ENCODE measurements at places on chromosomes 1 and 21.

GRCh38 chr1:66214901-66215300 is 319.1 kb upstream of the SGIP1 start:
- no peak for DNase-seq

DNA sequence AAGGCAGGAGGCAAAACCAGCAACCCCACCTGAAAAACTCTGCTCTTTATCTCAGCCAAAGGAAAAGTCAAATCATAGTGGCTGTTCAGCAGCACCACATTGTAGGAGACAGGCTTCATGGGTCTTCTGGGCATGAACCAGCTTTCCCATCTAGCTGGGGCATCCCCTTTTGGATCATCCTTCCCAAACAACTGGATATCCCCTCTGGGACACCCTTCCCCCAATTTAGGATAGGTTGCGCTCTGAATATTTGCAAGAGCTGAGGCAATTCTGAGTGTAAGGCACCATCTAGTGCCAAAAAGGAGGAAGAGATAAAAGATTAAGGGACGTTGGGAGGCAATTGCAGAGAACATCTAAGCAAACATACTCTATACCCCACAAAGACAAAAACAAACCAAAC is 295.8 kb downstream of the MATN1 start:
- DNase-seq, result no peak

GRCh38 chr1:15627343-15627988 is 10.2 kb downstream of the DDI2 start:
- DNase-seq, result no peak

DNA sequence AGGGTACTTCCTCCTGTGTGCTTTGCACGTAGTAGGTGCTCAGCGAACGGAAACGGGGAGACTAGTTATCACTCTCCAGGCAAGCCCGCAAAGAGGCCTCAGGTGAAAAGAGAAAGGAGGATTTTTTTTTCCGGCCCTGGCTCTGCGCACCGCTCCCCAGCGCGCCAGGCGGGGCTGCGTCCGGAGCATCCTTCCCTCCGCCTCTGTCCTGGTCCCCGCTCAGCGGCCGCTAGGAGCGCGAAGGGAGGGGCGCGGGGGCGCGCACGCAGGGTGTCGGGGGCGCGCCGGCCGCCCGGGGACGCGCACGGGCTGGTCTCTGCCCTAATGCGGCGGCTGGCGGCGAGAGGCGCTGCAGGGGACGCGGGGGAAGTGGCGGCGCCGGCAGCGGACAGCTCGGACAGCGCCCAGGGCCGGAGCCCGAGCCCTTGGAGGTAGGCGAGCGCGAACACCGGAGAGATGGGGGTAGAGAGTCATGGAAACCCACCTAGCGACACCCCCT is 42.3 kb upstream of the NFASC start:
- peak; percentile 19 for DNase-seq

DNA sequence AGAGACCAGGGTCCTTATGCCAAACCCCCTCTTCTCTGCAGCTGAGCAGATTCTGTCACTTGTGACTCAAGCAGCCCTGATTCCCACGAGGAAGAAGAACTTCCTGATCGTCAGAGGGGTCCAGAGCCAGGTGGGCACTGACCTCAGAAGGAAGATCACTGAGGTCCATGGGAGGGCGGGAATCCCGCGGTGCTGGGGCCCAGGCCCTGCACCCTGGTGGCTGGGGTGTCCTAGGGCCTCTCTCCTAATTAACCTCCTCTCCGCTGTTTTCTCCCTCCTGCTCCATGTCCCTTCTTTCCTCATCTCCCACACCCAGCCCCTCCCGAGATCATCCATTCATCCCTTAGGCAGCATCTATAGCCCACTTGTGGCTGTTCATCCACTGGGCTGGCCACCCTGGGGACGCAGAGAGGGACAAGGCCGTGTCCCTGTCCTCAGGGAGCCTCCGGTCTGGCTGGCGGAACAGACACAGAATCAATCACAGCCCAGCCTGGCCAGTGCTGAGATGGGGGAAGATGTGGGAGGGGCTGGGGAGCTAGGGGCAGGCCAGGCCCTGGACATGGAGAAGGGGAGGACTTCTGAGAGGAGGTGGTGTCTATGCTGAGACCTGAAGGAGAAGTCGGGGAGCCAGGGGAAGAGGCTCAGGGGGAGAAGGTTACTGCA is 638.3 kb downstream of the MATN1 start:
- DNase-seq, result no peak

GRCh38 chr1:32919811-32920733 is 18.9 kb upstream of the TMEM54 start:
- no peak for DNase-seq

DNA sequence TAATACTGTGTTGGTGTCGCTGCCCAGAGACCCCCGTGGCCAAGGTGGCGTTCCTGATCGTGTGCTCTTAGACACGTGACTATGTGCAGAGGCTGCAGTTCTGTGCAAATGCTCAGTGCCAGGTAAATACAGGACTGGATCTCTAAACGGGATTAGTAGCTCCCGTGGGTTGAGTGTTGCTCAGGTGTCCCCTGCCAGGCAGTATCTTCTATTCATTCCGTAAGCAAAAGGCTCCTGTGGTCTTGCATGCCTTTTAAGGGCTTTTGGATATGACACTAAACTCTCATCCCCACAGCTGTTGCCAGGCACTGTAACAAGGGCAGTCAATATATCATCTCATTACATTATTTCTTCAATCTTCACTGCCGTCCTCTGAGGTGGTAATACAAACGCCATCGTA is 94.2 kb upstream of the MAP1LC3C start:
- no peak for DNase-seq

- no peak for DNase-seq
Measured at GRCh38 chr1:56194701-56195300, 384.6 kb downstream of the PLPP3 start.

- DNase-seq, result no peak
Measured at GRCh38 chr21:45551316-45551715, 9.1 kb upstream of the SLC19A1 start.

GRCh38 chr1:118486199-118486598 is 301.2 kb upstream of the SPAG17 start:
- DNase-seq, result no peak

DNA sequence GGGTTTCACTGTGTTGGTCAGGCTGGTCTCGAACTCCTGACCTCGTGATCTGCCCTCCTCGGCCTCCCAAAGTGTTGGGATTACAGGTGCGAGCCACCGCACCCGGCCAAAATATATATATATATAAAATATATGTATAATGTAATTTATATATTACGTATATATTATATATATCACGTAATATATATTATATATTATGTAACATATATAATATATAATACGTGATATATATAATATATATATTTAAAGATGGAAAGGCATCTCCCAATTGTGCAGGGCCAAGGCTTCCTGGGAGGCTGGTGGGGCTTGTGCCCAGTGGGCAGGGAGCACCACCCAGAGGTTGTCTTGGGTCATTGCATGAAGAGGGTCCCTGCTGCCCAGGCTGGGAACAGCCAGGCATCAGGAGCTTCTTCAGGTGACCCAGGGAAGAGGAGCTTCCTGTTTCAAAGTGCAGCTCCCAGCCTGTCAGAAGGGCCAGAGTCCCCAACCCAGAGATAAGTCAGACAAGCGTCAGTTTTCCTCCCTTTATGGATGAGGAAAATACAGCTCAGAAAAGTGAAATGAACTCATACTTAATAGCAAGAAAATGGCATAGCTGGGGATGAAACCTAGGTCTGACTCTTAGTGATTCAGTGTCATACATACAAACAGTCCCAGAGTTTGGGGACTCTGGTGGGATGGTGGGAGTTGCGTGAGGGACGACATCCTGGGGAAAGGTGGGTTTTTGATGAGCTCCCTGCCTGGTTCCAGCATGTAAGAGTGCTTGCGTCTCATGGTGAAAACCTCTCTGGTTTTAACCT is 12.0 kb downstream of the UBE2Q1 start:
- DNase-seq, result peak; percentile 13

DNA sequence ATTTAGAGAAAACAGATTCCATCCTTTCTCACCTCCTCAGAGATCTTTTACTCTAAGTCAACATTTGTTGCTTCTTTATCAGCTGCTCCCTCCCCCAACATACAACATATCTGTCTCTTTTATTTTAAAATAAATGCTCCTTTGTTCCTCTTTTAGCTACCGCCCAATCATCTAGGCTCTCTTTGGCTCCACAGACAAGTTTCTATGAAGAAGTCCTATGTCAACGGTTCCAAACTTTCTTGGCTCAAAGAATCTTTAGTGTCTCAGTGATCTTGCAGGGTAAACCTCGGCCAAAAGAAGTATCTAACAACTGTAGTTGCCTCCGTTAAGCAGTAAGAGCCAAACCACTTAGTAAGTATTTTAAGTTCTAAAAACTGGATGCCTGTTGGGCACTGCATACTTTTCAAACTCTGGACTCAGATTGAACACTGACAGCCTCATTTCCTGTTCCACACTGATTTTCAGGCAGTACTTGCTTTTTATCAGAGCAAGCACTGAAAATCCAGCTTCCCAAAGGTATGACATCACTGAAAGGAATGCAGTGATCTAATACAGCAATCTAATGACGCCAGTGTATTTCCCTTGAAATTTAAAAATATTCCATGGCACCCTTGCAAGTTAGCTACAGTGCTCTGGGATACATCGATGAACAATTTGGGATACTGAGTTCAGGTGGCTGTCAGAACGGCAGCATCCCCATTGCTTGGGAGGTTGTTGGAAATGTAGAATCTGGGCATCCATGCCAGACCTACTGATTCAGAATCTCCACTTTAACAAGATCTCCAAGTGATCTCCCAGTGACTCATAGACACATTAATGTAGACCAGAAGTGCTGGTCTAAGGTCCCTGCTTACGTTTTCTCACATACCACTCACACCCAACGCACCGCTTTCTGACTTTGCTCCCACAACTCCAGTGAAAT is 26.8 kb downstream of the EGLN1 start:
- no peak for DNase-seq

GRCh38 chr1:17606826-17607440 is 67.4 kb downstream of the ARHGEF10L start:
- DNase-seq, result no peak

GRCh38 chr1:145730467-145730866 is 11.2 kb downstream of the CD160 start:
- no peak for DNase-seq

DNA sequence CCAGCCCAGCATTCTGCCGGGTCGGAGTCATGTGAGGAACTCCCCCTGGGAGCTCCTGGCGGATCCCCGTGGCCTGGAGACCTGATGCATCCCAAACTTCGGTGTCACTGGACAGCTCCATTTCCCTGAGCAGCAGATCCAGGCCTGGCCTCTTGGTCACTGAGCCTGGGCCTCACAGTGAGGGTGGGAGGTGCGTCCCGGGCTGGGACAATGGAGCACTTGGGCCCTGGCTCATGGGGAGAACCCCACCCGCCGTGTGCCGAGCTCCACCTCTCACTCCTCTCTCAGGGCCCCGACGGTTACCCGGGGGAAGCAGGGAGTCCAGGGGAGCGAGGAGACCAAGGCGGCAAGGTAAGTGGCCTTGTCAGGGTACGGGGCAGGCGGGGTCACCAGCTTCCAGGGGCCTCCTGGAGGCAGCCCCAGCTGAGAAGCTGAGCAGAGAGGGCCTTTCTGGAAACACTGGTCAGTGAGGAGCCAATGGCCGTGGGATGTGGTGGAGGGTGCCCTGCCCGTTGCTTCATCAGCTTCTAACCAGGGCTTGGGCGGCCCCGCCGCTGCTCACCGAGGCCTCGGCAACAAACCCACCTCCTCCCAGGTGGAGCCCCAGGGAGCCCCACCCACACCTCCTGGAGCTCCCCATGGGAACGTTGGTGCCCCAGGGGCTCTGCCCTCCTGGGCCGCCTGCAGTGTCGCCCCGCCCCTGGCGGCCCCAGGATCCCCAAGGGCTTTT is 19.8 kb downstream of the COL6A2 start:
- no peak for DNase-seq

DNA sequence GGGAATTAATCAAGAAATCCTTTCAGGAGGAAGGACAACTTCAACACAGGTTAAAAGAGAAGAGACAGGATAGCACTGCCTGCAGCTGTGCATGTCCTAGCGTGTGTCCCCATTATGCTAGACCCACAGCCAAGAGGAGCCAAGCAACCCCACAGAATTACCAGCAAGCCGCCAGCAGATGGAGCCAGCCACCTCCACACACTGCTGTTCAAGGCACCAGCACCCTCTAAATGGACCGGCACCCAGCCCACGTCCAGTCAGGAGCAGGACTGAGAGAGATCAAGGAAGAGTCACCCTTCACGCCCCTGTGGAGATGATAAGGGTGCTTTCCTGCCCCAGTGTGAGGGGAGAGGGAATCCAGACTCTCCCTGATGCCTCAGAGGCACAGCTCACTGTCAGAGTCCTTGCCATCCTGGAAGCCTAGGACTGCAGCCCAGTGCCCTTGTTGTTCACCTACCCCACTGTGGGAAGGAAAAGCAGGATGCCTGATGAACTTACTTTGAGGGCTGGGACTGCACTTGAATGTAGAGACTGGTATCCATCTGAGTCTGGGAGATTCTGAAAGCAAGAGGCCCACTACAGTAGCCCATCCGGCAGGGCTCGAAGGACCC is 37.1 kb upstream of the CTTNBP2NL start:
- peak; percentile 3 for DNase-seq
